Activated CD8-positive, alpha-beta memory T cell treated with anti-CD3 and anti-CD28 coated beads, Interleukin-2, amount 50 U/mL, for 48 hours (primary cell): ENCODE measurements at places on chromosomes 16 and 17.

DNA sequence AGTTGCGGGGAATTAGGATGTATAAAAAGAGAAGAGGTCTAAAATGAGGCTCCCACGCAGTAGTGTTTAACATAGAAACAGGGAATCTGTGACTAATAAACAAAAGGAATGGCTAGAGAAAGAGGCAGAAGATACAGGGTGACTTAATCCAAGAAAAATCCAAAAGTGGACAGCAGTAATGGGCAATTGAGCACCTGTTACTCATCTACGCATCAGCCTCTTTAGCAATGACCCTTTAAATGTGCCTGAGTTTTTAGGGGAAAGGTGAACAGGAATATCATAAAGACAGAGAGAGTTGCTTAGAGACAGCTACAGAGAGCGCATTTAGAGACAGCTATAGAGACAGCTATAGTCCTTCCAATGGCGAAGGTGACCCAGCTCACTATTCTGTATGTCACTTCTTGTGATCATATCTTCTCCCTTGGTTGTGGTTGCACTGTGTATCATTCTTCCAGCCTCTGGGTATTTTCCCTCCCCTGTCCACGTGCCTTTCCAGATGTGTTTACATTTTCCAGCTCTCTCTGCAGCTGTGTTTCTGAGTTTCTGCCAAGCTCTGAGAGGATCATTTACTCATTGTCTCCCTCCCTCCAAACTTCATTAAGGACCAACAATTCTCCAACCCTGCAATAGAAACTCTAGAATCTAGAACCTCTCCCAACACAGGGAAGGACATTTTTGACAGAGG is 61.5 kb downstream of the MYOCD start:
- no peak for DNase-seq

DNA sequence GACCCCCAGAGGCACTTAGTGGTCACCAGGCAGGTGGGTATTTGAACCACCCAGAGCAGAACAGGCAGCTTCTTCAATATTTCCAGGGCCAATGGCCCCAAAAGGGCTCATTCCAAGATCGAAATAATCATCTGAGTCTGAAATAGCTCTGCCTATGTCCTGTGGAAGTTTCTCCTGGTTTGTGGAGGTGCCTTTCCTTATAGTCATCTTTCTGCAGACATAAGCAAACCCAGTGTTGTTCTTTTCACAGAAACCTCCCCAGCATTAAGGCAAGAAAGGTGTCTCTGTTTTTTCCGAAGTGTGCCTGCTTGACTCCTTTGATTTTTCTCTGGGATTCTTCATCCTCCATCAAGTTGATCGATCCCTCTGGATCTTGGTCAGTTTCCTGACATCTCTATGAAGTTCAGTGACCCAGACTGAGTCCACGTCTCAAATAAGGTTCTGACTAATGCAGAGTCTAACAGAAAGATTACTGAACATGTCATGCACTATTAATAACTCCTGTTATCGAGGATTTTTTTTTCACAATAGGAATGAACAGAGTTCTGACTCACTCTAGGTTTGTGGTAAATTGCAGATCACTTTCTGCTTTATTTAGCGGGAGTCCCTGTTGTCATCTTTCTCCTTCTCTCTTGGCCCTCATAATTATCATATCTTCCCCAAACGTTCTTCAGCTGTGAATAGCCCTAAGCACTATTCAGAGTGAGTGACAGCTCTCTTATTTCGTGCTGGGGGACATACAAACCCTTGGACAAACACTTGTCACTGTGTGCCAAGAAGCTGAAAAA is 1.5 kb downstream of the LRRC3C start:
- no peak for DNase-seq

DNA sequence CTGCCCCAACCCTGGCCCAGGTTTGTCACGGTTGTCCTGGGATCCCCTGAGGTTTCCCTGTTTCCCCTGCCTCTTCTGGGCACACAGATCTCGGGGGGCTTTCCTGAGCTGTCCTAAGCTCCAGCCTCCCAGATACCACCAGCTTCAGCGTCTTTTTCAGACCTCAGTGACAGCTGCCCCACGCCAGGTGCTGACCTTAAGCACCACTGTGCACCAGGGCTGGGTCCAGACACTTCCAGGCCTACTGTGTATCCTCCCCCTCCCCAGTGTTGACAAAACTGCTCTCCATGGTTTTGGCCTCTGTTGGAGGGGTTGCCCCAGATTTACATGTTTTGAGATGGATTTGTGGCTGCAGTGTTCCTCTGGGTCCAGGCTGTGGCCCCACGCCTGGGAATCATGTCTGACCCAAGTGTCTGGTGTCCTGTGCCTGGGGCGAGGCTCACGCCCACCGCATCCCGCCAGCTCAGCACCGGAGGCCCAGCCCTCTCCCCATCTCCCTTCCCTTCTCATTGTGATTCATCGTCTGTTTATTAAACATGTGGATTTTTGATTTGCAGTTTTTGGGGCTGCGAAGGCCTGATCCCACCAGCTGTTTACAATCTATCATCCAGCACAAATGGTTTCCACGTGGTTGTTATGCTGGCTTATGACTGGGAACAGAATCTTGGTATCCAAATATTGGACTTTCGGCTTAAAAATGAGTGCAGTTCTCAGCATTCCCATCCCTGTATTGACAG is 82.1 kb downstream of the METRNL start:
- DNase-seq, result peak; percentile 42

- DNase-seq, result no peak
Observed at GRCh38 chr16:85015481-85016187, 4.3 kb upstream of the ZDHHC7 start.

DNA sequence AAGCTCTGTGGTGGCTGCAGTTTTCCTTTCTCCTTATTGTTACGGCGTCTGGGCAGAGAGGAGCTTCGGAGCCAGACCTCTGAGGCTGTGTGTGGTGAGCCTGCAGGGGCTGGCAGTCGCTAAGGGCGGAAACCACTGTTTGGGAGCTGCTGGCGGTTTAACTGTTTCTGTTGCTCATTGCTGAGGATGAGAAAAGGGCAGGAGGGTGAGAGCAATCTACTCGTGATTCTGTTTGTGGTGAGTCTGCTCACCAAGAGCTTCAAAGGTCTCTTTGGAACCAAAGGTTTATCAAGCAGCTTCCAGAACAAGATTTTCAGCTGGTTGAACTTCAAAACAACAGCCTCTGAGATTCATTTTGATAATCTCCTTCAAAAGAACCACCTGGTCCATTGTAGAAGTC is 143.9 kb downstream of the ANKFN1 start:
- DNase-seq, result peak; percentile 59

DNA sequence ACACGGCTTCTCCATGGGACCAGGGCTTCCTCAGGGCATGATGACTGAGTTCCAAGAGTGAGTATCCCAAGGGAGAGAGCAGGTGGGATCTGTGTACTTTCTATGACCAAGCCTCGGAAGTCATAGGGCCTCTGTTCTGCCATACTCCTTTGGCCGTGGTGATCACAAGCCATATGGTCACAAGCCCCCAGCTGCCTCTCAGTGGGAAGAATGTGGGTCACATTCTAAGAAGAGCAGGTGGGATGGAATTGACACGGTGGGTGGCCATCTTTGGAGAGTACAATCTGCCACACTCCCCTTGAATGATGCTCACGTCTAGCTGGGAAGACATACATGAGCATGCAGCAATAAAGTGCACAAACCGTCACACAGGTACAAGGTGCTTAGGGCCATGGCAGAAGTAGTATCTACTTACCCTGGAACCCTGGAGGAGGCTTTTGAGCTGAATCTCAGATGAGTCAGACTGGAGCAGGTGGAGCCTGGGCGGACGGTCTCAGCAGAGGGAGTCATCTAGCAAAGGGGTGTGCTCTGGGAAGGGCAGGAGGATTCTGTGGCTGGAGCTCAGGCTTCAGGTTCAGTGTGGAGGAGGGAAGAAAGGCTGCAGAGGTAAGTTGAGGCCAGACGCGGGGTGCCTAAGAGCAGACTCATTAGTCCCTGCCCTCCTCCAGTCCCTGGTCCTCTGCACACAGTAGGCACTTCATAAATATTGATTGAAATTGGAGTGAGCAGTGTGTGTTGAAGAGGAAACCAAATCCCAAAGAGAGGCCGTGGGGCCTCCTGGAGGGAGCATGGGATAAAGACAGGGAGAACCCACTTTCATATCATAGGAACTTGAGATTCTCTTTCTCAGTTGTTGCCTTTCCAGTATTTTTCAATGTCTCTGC is 26.6 kb downstream of the GOSR2 start:
- DNase-seq, result no peak

GRCh38 chr16:84507011-84507982 is 2.8 kb upstream of the MEAK7 start:
- DNase-seq, result peak; percentile 65

DNA sequence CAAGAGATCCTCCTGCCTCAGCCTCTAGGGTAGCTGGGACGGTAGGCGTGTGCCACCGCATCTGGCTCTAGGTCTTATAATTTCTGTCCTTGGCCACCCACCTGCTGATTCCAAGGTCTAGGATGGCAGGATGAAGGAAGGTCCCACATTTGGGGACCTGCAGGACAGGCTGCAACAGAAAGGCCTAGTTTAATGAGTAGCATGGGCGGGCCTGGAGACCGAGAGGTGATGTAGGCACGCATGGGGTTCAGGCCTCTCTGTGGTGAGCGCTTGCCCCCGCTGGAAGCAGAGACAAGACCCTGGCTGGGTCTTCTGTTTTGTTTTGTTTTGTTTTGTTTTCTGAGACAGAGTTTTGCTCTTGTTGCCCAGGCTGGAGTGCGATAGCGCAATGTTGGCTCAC is 33.7 kb downstream of the TMEM235 start:
- no peak for DNase-seq

DNA sequence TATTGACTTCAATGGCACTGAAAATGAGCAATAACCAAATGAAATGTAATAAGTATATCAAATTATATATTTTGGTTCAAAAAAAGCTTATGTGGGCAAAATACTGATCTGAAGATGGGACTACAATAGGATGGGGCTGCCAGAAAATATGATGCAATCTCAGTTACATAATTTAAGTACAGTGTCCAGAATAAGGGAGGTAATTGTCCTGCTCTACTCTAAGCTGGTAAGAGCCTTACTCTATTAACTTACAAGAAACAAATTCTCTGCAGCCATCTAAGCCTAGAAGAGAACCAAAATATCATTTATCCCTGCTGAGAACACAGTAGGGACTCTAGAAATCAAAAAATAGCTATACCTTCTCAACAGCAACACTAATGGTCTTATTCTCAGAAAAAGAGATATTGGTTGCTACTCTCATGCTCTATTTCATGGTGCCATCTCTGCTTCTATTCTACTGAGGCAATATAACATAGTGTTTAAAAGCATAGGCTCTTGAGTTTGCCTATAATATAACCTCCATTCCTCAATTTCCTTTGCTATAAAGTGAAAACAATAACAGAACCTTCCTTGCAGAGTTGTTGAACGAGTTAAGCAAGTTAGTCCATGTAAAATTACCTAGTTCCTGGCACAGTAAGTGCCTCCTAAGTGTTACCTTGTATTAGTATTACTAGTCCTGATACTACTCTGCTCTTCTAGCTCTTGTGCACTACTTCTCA is 19.9 kb downstream of the NQO1 start:
- DNase-seq, result no peak

- DNase-seq, result peak; percentile 39
Observed at GRCh38 chr17:68246271-68247028, 1.4 kb upstream of the AMZ2 start.

- peak; percentile 70 for DNase-seq
Observed at GRCh38 chr16:28182183-28182582, 29.6 kb downstream of the XPO6 start.

DNA sequence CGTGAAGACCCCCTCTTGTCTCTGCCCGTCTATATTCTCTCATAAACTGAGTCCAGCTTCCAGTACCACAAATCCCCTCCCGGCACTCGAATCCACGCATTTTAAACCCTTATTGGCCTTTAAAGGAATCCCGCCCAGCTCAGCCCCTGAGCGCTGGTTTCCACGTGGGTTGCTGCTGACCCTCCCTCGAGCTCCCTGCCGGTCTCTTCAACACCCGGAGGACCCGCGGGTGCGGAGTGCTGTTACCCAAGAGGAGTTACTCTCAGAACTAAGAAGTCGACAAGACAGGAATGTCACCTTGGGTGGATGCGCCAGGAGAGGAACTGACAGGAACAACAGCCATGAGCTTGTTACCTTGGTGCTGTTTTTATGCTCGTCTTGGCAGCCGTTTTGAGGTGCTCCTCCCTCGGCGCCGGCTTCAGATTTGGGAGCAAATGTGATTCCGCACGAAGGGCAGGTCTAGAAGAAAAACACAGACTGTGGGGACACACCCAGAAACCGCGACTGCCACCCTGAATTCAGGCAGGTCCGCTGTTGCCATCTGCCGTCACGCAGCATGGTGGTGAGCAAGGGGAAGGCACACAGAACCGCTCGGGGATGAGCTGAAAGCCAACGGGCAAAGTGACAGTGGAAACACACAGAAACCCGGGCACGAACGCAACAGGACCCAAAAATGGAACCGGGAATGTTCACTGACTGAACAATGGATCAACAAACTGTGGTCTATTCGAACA is 112.7 kb upstream of the CREBBP start:
- DNase-seq, result no peak

GRCh38 chr17:73419881-73420280 is 108.1 kb upstream of the CDC42EP4 start:
- no peak for DNase-seq

- DNase-seq, result no peak
Observed at GRCh38 chr16:86669285-86669805, 91.0 kb downstream of the FOXL1 start.
